ENCODE measurements at places on chromosomes 11 and 22. TPM values are rescaled to one million over a fixed set of nuclear protein-coding genes. Genes with fewer than 3 reads are reported as not detected.

- peak; percentile 30 for DNase-seq
Observed at GRCh38 chr22:27460591-27461347, 340.8 kb downstream of the MN1 start.

DNA sequence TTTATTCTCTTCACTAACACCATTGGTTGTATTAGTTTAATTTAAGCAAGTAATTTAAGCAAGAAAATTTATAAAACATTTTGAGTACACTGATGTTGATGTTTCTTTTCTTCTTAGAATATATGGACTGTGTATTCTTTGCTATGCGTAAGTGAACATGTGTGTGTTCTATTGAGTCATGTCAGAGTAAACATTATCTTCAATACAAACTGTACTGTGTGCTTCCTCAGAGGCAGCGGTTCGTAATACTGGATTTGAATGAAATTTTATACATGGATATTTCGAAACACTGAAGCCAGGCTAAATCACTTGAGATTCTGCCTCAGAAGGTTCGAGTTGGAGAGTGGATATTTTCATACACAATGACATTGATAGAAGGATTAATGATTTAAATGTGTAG is 452.6 kb downstream of the LUZP2 start:
- DNase-seq, result no peak

GRCh38 chr11:62545437-62546243 is 966 bp downstream of the AHNAK start:
- DNase-seq, result peak; percentile 96

DNA sequence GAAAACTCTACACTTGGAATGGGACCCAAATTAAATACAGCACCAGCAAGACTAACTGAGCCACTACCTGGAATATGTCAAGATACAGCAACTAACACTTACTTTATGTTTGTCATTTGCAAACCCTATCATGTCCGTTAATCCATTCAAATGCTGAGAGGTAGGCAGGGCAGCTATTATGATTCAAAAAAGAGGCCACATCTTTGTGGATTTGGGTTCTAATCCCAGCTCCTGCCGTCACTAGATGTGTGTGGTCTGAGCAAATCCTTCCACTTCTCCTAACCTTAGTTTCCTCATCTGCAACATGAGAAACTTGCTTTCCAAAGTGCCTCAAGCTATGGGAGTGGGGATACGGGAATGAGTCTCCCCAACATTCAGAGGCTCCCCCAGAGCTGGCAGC is 24.2 kb downstream of the FLI1 start:
- DNase-seq, result no peak

DNA sequence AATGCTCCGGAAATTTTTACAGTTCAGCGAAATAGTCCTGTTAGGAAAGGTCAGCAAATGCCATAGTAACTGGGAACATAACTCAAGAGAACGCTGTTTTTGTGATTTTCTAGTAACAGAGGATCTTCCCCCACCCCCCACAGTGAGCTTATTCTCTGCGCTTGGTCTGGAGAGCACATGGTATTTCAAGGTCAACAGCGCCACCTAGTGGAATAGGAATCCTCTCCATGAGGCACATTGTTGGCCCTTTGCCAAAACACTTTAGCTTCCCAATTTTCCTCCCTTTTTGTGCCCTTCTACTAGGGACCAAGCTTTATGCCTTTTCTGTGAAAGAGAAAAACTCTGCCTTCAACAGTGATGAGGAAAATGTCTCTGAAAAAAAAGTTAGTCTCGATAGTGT is 13.2 kb upstream of the OR4C12 start:
- DNase-seq, result no peak

DNA sequence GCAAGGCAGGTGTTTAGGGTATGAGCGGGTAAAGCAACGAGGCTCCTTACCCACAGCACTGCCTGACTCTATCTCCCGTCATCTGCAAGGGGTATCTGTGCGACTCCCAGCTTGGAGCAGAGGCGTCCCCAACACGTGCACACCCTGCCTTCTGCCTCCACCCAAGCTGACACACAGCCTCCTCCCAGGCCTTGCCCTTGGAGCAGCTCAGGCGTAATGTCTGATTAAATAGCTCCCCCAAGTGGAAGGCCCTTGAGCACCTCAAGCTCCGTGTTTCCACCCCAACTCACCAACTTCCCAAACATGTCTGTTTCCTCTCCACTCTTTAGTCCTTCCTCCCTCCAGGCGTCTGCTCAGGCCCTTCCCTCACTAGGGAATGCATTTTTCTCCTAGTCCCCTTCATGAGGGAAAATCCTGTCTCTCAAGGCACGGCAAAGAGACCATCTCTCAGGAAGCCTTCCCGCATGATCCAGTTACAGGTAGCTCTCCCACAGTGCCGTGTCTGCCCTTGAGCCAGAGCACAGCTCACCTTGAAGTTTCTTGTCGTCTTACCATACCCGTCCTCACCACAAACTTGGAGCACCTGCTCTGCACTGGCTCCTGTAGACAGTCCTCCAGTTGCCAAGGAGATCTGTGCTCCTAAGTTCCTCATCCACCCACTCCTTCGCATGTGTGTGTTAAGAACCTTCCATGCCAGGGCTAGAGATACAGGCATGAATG is 15.8 kb downstream of the CYB5R2 start:
- DNase-seq, result peak; percentile 53

OR10G7 gene
- not detected for total RNA-seq

DNA sequence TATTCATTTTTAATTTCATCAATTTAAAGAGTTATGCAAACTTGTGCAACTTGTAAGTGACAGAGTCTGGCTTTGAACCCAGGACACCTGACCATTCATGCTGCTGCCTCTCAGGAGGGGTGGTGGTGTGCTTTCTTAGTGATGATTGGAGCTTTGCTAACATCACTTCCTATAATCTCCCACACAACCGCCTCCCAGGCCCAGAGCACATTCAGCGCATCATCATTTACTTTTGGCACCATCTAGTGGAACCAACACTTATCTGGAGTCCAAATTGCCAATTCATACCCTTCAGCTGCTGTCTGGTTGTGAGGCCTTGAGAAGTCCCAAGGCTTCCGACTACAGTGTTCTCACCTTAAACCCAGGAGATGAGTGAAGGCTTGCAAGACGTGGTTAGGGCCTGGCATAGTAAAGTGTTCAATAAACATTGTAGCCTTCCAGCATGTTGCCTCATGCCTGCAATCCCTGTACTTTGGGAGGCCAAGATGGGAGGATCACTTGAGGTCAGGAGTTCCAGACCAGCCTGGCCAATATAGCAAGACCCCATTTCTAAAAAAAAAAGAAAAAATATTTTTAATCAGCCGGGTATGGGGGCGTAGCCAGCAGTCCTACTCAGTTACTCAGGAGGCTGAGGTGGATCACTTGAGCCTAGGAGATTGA is 1.1 kb upstream of the TTLL1 start:
- no peak for DNase-seq

DNA sequence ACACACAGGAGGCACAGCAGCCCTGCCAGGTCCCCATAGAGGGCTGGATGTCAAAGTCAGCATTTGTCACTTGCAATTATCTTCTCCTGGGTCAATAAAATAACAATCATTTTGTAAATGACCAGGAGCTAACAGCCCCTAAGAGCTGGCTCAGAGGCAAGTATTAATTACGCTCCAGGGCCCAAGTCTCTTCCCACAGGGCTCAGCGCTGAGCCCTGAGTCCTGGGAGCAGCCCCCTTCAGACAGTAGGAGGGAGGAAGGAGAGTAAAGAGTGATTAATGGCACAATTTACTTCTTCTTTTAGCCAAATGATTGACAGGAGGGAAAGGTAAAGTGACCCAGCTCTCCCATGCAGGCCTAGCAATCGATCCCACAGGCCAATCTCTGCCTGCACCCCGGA is 99.0 kb upstream of the DRD2 start:
- no peak for DNase-seq

KDM4D gene
- 1.0 TPM for total RNA-seq

GRCh38 chr22:38412435-38413084 is 42.4 kb downstream of the KCNJ4 start:
- no peak for DNase-seq

SHISAL1 gene
- total RNA-seq, result 0.85 TPM

- DNase-seq, result no peak
Observed at GRCh38 chr22:16608931-16609330, 16.3 kb upstream of the CCT8L2 start.

- no peak for DNase-seq
Observed at GRCh38 chr22:26780521-26780920, 123.1 kb downstream of the MIAT start.

- DNase-seq, result no peak
Observed at GRCh38 chr11:128365044-128365443, 222.3 kb downstream of the ETS1 start.

DNA sequence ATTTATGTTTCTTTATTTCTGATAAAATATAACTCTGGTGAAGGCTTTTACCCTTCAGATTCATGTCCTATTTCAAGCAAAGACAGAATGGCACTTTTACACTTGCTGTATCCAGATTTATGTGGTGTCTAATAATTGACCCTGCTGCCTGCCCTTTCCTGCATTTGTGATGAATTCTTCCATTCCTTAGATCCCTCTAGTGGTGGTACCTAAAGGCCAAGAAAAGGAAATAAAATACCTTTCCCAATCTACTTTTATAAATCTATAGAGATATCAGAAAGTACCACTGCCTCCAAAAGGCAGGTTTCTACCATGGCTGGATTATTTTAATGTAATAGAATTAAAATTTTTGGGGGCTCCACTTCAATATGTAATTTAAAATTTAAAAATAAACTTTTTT is 34.2 kb downstream of the CCDC81 start:
- DNase-seq, result no peak

- peak; percentile 60 for DNase-seq
Observed at GRCh38 chr22:17368554-17369438, 464 bp upstream of the CECR2 start.

GRCh38 chr11:77519847-77520246 is 46.0 kb upstream of the PAK1 start:
- DNase-seq, result no peak

- DNase-seq, result no peak
Observed at GRCh38 chr11:44190883-44191230, 95.4 kb downstream of the EXT2 start.

DNA sequence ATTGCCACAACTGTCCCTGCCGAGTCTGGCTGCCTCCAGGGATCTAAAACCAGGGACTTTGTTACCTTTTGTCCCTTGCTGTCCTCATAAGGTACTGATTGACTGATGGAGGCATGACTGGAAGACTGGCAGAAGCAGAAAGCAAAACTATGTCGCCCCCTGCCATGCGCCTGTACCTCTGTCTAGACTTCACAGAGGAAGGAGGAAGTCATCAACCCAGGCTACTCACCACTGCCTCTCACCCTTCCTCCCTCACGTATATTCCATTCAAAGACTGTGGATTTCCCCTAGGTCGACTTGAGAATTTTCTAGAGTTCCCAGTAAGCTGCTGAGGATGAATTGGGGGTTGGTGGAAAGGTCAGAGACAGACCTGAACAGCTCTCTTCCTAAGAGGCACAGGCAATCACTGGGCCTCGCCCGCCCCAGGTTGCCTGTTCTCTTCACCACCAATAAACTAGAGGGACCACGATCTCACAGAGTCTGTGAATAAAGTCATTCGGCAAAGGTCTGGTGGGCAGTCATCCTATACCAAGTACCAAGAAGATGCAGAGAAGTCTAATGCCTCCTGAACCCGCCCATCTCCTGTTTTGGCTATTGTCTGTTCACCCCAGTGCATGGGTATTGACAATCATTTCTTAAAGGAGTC is 27.5 kb upstream of the CHST1 start:
- no peak for DNase-seq

DNA sequence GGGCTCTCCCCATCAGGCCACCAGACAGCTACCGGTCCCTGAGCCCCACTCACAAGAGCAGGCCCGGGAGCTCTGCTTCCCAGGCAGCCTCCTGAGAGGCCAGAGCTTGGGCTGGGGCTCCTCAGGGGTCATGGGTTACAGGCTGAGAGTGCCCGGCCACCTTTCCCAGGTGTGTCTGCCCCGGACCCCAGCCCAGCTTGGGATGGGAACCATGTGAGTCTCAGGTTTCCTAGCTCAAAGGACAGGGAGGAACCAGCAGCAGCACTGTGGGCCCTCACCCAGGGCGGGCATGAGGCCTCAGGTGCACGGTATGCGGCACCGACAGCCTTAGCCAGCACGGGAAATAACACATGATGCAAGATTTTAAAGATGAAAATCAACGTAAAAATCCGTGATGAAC is 90.1 kb downstream of the NECTIN1 start:
- no peak for DNase-seq

DNA sequence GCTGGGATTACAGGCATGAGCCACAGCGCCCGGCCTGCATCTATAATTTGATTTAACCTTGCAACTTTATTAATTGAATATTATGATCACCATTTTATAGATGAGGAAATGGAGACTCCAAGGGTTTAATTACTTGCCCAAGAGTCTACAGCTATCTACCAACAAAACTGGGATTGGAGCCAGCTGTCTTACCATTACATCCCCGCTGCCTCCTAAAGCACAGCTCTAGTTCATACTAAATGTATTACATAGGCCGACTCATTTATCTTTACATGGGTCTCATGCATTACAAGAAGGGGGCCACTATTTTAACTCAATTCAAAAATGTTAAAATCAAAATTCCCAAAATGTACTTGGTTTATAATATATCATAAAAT is 14.1 kb upstream of the TMA7B start:
- no peak for DNase-seq

SYTL2 gene
- 4.6 TPM for total RNA-seq

AP5B1 gene
- total RNA-seq, result 8.4 TPM

GRCh38 chr11:119977561-119977860 is 160.4 kb downstream of the TRIM29 start:
- no peak for DNase-seq

DNA sequence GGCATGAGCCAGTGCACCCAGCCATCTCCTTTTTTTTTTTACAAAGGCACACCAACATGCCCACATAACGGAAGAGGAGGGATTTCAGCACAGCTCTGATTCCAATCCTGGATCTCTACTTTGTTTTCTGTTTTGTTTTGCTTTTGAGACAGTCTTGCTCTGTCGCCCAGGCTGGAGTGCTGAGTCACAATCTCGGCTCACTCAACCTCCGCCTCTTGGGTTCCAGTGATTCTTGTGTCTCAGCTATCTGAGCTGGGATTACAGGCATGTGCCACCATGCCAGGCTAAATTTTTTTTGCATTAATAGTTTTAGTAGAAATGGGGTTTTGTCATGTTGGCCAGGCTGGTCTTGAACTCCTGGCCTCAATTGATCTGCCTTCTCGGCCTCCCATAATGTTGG is 28.1 kb downstream of the VSTM5 start:
- DNase-seq, result no peak

Measured in heart right ventricle (tissue), 16 donors.